ENCODE measurements at places on chromosomes 11 and 22.

- DNase-seq, result no peak
These were observed 3.2 kb downstream of the MYEOV start for GRCh38 chr11:69296890-69297786.

- no peak for DNase-seq
These were observed at the start of the genes C11orf21 and TSPAN32 for GRCh38 chr11:2301631-2302305. TSS of gene C11orf21 (minus strand) at chr11:2301918. CDS start at chr11:2301808, 110 bp downstream. TSS of gene TSPAN32 (plus strand) at chr11:2302013. CDS start at chr11:2302150, 137 bp downstream.

DNA sequence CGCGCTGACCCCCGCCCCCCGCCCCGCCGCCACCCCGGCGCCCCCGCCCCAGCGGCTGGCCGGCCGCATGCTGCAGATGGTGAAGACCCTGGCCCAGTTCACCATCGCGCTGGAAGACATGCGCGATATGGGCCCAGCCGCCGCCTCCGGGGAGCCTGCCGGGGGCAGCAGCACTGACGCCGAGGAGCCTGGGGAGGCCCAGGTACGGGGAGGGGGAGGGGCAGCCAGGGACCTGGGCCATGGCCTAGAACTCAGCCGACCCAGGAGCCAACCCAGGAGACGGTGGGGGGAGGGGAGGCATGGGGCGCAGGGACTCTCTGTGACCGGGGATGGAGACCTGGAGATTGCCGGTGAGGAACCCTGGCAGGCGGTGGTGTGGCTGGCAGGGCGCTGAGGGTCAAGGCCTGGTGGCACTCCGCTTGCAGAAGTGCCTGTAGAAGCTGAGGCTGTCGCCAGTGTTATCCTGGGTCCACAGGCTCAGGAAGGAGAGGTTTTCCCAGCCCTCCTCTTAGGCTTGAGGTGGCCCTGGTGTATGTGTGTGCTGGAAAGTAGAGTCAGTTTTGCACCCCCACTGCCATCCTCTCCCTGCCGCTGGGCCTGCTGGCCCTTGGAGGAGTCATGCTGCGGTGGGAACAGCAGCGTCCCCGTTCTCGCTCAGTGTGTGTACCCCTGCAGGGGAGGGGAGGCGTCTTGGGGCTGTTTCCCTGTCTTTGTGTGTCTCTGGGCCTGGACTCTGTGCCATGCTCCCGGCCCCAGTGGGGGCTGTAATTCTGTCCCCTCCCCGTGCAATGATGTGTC is 32.9 kb upstream of the RELT start:
- DNase-seq, result peak; percentile 41

DNA sequence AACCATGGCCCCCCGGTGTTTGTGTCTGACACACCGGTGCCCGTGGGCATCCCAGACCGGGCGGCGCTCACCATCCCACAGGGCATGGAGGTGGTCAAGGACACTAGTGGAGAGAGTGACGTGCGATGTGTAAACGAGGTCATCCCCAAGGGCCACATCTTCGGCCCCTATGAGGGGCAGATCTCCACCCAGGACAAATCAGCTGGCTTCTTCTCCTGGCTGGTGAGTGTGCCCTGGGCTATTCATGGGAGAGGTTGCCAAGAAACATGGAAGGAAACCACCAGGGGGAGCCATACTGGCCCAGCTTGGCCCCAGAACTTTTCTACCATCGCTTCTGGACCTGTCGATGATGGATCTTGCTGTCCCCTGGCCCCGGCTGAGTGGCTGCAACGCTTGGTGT is 36.5 kb downstream of the PRDM11 start:
- peak; percentile 32 for DNase-seq

- DNase-seq, result no peak
These were observed 660.1 kb upstream of the CCDC179 start for GRCh38 chr11:23520226-23520960.

DNA sequence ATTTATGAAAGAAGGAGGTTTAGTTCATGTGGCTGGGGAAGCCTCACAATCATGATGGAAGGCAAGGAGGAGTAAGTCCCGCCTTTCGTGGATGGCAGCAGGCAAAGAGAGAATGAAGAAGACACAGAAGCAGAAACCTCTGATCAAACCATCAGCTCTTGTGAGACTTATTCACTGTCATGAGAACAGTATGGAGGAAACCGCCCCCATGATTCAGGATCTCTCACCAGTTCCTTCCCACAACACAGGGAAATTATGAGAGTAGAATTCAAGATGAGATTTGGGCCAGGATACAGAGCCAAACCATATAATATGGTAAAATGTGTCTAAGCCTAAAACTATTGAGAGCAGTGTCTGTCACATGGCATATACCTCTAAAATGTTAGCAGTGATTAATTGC is 503.8 kb upstream of the CCDC179 start:
- DNase-seq, result no peak

GRCh38 chr11:86067009-86067850 is 1.7 kb downstream of the PICALM start:
- DNase-seq, result no peak

DNA sequence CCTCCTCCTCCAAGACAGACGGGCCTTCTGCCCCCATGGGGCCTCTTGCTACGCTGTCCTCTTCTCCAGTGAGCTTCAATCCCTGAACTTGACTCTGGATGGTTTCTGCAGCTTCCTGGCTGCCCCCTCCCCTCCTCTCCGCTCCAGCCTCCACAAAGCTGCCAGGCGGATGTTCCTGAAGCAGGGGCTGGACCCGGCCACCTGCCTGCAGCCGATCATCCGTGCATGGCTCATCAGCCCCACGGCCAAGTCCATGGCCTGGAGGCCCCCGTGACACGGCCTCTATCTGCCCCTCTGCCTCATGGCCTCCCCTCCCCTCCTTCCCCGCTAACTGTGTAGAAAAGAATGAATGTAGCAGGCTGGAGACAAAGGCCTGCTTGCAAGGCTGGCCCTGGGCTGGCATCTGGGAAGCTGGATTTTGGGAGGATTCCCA is 6.8 kb upstream of the SUN2 start:
- DNase-seq, result no peak

- DNase-seq, result no peak
These were observed 831 bp downstream of the CD44 start for GRCh38 chr11:35139722-35140282.

GRCh38 chr11:110527146-110527545 is 97.4 kb downstream of the FDX1 start:
- no peak for DNase-seq

DNA sequence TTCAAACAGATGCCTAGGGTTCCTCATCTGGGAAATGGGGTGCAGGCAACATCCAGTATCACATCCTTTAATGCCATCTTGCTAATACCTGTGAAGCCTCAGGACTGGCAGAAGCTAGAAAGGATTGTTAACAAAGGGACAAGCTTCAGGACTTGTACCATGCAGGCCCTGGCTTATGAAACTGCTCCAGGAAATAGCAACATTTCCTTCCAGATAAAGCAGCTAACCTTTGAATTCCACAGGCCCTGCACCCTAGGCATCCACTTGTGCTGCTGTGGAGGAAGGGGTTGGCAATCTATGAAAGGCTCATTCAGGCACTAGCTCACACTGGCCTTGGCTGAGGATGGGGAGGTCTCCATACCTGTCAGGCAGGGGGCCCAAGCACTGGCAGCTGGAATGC is 87.2 kb downstream of the BTBD10 start:
- DNase-seq, result no peak

- no peak for DNase-seq
These were observed 8.3 kb downstream of the CD81 start for GRCh38 chr11:2385156-2386151.

- no peak for DNase-seq
These were observed 81.0 kb downstream of the ETS1 start for GRCh38 chr11:128506356-128506755.

- DNase-seq, result no peak
These were observed 391.6 kb downstream of the ETS1 start for GRCh38 chr11:128195756-128196155.

DNA sequence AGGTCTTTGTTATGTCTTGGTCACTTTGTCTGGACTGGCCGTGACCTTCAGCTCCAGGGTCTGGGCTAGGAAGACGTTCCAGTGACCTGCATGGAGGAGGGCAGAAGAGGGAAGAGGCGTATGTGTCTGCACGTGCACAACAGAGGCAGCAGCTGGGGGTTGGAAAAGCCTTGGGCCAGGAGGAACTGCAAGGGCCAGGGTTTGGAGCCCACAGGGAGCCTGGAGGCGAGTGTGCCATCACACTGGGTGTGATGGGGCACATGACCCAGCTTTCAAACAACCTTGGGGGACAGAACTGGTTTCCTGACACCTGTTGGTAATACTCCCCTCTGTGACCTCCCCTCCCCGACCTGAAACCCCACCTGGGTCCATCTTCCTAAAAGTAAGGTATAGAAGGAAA is 34.7 kb downstream of the CHRDL2 start:
- DNase-seq, result no peak

GRCh38 chr11:72930008-72930407 is 115.8 kb downstream of the ATG16L2 start:
- no peak for DNase-seq

- DNase-seq, result no peak
These were observed 442.9 kb downstream of the AASDHPPT start for GRCh38 chr11:106520146-106520912.

DNA sequence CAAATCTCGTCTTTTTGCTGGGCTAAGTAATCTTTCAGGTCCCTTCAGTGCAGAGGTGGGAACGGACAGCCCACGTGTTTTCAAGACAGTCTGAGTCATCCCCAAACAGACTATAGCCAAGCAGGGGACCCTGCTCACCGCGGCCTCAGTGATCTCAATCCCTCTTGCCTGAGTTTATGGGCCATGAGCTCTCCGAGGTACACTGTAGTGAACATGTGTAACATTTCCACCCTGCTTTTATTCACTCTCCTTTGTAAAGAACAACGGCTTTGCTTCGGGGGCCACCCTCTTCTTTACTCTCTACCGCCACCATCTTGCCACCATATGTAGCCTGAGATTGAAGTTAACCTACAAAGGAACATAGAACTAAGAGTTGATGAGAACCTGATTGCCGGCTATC is 11.5 kb upstream of the KCTD14 start:
- DNase-seq, result no peak

GRCh38 chr11:58928107-58928499 is 11.2 kb upstream of the GLYATL1 start:
- DNase-seq, result no peak

GRCh38 chr11:131579932-131580387 is 209.5 kb downstream of the NTM start:
- DNase-seq, result no peak

GRCh38 chr11:66981976-66982578 is 7.0 kb downstream of the C11orf86 start:
- peak; percentile 64 for DNase-seq

DNA sequence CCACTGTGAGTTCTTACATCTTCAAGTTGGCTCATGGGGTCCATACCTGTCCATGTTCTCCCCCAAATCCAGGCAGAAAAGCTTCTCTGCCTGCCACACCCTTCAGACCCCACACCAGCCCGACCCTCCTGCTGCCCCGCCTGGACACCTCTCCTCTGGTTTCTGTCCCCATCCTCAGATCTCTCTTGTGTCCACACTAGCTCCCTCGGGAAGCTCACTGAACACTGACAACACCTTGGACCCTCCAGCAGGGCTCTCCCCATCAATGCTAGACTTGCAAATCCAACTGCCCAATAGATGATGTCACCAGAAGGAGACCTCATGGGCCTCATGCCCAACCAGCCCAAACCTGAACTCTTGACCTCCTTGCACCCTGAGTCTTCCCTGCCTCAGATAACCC is 2.9 kb downstream of the SCARF2 start:
- no peak for DNase-seq

- DNase-seq, result no peak
These were observed 4.1 kb upstream of the KCNJ1 start for GRCh38 chr11:128871168-128871610.

GRCh38 chr11:116536416-116536815 is 236.4 kb downstream of the BUD13 start:
- no peak for DNase-seq

GRCh38 chr11:17214338-17214737 is 6.6 kb upstream of the PIK3C2A start:
- DNase-seq, result no peak

DNA sequence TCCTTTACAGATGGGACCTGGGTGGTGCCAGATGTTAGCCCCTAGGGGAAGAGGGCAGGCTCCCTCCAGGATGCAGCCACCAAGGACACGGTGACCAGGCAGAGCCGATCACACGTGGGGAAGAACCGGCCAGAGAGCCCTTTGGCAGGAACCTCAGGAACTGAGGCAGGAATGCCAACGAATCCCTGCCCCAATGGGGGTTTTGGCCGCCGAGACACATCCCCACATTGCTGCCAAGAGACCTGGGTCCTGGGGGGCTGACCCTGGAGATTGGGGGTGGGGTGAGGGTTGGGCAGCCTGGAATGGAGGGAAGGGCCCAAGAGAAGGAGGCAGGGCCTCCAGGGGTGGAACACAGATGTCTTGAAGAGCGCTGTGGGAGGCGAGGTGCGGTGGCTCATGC is 28.7 kb upstream of the LMO1 start:
- no peak for DNase-seq

GRCh38 chr22:22099833-22100812 is 117.5 kb upstream of the TOP3B start:
- DNase-seq, result no peak

- no peak for DNase-seq
These were observed 130.4 kb downstream of the HIPK3 start for GRCh38 chr11:33387581-33387980.

- DNase-seq, result no peak
These were observed 7.7 kb upstream of the MN1 start for GRCh38 chr22:27809226-27809603.

DNA sequence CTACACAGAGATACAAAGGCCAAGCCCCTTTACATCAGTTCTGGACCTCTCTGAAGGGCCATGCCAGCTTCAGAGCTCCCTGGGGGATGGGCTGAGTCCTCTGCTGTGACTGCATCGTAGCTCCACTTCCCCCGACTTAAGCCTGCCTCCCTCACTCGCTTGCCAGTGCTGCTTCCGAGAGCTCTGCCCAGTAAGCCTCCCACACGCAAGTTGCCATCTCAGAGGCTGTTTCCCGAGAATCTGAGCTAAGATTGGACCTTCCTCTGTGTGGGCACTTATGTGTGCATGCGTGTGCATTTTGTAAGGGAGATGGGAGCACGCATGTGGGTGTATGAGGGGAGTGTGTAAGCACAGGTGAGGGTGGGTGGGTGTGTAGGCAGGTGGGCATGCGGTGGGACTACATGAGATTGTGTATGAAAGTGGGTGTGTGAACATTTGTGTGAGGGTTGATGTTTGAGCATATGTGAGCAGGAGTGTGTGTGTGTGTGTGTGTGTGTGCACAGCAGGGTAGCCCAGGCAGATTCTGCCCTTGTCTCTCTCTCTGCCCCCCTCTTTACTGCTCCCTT is 163.0 kb upstream of the SYT13 start:
- no peak for DNase-seq

DNA sequence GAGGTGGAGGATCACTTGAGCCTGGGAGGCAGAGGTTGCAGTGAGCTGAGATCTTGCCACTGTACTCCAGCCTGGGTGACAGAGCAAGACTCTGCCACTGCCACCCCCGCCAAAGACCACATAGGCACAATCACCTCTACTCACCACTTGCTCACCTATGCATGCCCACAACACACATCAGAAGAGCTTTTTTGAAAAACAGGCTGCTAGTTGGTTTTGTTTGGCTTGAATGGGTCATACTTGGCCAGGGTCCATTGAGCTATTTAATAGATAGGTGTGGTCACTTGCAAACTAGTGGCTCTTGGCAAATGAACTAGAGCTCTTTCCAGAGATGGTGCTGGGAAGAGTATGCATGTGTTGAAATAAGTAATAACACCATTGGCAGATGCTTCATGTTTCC is 80.1 kb downstream of the EMSY start:
- DNase-seq, result no peak

- DNase-seq, result no peak
These were observed 16.5 kb downstream of the SNAP29 start for GRCh38 chr22:20875296-20875695.
